ENCODE measurements at places on chromosomes 3 and 15.

DNA sequence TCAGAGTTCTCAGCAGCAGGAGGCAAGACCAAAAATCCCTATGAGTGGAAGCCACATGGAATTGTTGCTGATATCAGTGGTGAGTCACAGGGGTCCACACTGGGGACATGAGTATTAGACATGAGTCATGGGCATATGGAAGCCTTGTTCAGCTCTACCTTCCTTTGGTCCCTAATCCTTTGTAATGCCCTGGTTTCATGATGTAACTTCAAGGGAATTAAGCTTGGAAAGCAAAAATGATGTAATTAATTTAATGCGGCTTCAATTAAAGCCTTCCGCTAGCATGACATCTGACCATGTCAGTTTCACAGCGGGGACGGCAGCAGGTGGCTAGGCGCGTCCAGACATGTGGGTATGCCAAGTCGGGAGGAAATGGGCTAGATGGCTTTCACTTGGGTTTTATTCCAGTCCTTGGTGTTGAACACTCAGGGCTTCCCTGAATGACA, 176.1 kb upstream of the RGMA start:
- no peak for DNase-seq

DNA sequence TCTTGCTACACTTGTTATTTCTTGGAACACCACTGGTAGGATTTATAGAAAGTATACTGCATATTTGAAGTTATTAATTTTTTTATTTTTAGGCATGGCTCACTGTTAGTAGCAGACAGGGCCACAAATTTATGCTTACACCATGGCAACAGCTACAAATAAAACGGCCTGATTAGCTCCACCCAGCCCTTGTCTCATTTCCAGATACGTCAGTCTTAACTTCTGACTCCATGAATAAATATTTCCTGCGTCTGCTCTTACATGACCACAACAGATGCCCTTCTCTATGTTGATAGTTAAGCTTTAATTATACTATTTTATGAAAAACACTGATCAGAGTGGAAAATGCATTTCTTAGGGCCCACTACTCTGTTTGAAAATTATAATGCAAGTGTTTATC, 62.3 kb upstream of the CPOX start:
- no peak for DNase-seq

GRCh38 chr15:48121849-48122248, 1.1 kb downstream of the SLC24A5 start:
- no peak for DNase-seq

- DNase-seq: no peak
Observed at GRCh38 chr3:29099296-29099695, 181.6 kb upstream of the RBMS3 start.

GRCh38 chr15:99124641-99125040, 19.8 kb downstream of the SYNM start:
- DNase-seq: no peak

GRCh38 chr3:136899622-136900158, 37.7 kb downstream of the NCK1 start:
- no peak for DNase-seq

- no peak for DNase-seq
Observed at GRCh38 chr15:38176155-38176554, 76.5 kb upstream of the SPRED1 start.

DNA sequence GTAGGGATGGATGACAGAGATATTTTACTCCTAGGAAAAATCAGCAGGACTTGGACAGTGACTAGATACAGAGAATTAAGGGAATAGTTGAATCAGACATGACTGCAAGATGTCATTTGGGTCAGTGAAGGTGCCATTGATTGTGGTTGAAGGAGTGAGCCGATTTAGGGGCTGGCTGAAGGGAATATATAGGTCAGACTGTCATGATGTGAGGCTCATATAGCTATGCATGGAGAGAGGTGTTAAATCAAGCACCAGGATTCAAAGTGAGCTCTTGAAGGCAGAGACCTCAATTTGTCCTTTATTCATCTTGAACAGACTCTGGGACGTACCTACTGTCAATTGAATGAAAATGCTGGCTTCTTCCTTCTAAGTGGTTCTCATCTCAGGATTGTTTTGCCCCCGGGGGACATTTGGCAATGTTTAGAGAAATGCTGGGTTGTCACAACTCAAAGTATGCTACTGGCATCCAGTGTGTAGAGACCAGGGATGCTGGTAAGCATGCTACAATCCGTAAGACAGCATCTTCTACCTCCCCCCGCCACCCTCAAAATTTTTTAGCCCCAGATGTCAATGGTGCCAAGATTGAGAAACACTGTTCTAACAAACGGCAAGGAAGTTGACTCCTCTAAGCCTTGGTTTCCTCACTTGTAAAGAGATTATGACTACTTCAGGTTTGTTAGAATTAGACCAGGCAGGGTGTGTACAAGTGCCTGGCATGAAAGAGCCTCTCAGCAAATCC, 7.8 kb downstream of the ATP2C1 start:
- DNase-seq: no peak

GRCh38 chr3:33364531-33365128, 75.6 kb downstream of the UBP1 start:
- no peak for DNase-seq

DNA sequence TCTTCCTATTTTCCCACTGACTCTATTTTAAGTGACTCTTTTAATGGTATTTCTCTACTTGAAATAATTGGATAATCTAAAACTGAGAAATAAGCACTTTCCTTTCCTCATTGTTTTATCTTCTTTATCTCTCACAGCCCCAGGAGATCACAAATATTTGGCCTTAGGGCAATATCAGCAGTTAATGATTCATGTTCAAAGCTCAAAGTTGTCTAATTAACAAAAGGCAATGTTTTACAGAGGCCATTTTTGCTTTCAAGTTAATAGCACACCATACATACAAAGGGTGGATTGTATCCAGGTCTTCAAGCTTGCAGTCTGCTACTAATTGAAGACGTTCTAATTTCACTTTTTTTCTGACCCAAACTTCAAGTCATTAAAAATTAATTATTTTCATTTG, 120.1 kb downstream of the LRRN1 start:
- DNase-seq: no peak

GRCh38 chr15:61049028-61049427, 180.1 kb downstream of the RORA start:
- no peak for DNase-seq

GRCh38 chr3:9332250-9333030, 30.4 kb upstream of the THUMPD3 start:
- no peak for DNase-seq

DNA sequence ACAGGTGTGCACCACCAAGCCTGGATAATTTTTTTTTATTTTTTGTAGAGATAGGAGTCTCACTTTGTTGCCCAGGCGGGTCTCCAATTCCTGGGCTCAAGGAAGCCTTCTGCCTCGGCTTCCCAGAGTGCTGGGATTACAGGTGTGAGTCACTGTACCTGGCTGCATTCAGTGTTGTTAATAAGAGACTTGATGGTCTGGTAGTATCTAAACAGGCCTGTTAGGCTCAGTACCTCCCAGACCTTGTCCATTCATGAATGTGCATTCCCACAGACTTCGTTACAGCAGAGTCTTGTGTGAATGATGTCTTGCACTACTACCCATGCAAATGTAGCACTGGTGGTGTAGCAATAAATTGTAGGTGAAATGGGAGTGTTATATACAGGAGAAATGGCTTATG, 17.7 kb downstream of the CMTM8 start:
- no peak for DNase-seq

DNA sequence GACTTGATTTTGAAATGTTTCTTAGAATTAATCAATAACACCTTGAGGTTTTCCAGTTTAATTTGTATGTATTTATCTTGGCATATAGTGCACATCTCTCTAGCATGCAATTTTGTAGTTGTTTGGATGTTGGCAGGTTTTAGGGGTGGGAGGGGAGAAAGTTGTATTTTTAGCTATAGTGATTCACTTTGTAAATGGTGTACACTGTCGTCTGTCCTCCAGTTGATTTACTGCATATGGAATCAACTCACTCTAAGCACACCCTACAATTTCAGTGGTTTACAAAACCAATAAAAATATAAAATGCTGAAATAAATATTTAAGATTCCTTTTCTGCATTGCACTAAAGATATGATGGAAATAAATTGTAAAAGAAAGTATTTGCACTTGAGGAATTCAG, 199.1 kb downstream of the CDIN1 start:
- DNase-seq: no peak

GRCh38 chr3:129383292-129383860, 45.1 kb downstream of the EFCAB12 start:
- DNase-seq: peak; percentile 57

- DNase-seq: no peak
Observed at GRCh38 chr3:180909369-180910127, 2.9 kb upstream of the FXR1 start.

DNA sequence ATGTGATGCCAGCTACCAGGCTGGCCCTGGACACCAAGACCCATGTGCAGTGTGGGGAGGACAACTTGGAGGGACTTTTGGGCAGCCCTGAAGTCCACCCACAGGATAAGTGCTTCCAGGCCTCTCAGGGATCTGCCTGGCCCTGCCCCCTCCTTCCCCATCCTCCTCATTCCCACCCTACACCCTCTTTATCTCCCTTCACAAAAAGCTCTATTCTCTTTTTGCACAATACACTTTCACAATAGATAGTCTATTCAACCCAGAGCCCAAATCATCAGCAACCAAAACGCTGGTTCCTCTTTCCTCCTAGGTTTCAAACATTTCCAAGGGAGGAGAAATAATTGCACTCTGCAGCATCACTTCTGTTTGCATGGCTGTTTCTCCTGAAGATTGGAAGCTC, 7.8 kb upstream of the ZNF710 start:
- no peak for DNase-seq

- peak; percentile 43 for DNase-seq
Observed at GRCh38 chr3:127457094-127457475, 133.4 kb downstream of the TPRA1 start.

GRCh38 chr3:126351086-126351770, 6.0 kb downstream of the KLF15 start:
- no peak for DNase-seq

GRCh38 chr15:100245487-100245820, 96.3 kb downstream of the ADAMTS17 start:
- DNase-seq: no peak

DNA sequence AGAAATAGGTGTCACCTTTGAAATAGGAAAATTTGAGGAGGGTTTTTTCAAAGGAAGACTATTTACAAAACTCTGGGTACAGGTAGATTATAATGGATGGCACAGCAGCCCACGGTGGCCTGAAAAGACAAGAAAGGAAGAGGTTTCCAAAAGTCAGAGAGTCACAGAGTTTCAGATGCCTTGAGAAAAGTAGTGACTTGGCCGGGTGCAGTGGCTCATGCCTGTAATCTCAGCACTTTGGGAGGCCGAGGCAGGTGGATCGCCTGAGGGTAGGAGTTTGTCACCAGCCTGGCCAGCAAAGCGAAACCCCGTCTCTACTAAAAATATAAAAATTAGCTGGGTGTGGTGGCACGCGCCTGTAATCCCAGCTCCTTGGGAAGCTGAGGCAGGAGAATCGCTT, 35.2 kb downstream of the OSTN start:
- no peak for DNase-seq

GRCh38 chr15:60964527-60964926, 264.6 kb downstream of the RORA start:
- no peak for DNase-seq

DNA sequence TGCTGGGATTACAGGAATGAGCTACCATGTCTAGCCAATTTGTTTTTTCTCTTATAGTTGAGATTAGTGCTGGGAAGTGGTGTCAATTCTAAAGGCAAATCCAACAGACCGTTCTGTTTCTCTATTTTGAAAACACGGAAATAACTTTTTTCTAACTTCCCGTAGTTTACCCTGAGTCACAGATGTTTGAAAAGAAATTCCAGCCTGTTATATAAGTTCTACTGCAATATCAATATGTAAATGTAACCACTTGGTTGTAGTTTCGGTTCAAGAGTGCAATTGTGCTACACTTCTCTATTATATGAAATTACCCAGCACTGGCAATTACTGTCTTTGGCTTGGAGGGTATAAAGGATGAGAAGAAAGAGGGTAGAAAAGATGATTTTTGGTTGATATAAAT, 22.3 kb upstream of the GNB4 start:
- DNase-seq: no peak

DNA sequence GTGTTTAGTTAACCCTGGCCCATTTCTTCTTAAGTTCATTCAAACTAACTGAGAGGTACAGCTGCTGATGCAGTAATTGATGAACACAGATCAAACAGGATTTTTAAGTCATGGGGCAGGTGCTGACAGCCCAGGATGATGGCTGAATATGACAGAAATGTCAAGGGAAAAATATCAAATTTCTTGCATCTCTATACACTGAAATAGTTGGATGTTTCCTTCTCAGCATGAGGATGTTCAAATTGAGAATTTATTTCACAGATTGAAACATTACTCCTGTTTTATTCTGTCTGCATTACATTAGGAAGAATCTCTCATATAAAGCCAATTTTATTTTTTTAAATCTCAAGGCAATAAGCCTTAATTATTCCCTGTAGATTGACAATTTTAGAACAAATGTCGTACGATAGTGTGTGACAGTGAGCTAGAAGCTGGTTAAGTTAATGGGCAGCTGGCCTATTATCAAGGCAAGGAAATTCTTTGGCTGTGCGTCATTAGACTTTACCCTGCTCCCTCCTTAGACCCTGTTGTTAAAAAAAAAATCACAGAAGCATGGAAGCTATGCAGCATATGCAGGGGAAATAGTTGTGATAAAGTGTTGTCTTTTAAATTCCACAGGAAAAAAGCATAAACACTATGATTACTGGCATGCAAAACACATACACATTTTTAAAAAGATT, 183.8 kb upstream of the KCNMB2 start:
- no peak for DNase-seq

- DNase-seq: no peak
Observed at GRCh38 chr3:46017720-46018119, 9.6 kb downstream of the XCR1 start.

- no peak for DNase-seq
Observed at GRCh38 chr3:152357587-152357986, 88.9 kb downstream of the MBNL1 start.

DNA sequence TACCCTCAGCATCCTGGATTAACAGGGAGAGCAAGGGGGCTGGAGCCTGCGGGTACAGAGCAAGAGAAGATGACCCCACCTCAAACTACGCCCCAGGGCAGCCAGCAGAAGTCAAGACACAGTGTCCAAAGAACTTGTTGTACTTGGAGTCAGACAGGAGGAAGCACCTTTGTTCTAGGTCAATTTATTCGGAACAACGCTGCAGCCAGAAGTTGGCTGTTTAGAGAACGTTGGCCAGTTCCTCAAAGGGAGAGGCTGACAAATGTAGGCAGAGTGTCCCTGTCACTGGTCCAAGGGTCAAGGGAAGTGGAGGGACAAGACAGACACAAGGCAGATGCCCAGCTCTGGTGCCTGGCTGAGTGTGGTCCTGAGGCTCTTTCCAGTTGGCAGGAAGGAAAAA, 32.1 kb upstream of the PIAS1 start:
- DNase-seq: no peak

GRCh38 chr3:194472290-194472920, 14.4 kb downstream of the ATP13A3 start:
- no peak for DNase-seq

Data from stimulated activated naive CD8-positive, alpha-beta T cell treated with anti-CD3 and anti-CD28 coated beads, Interleukin-15, Interleukin-2, amounts not matched to agents 100 U/mL and 50 U/mL, for 24 hours (primary cell).